ENCODE measurements at places on chromosomes 2 and 18.

DNA sequence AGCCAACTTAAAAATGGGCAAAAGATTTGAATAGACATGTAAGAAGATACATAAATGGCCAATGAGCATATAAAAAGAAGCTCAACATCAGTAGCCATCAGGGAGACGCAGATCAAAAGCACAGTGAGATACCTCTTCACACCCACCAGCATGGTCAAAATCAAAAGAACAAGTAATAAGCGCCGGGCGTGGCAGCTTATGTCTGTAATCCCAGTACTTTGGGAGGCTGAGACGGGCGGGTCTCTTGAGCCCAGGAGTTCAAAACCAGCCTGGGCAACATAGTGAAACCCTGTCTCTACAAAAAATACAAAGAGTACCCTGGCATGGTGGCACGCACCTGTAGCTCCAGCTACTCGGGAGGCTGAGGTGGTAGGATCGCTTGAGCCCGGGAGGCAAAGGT lies 4.6 kb upstream of the CIB4 start:
- no peak for DNase-seq

DNA sequence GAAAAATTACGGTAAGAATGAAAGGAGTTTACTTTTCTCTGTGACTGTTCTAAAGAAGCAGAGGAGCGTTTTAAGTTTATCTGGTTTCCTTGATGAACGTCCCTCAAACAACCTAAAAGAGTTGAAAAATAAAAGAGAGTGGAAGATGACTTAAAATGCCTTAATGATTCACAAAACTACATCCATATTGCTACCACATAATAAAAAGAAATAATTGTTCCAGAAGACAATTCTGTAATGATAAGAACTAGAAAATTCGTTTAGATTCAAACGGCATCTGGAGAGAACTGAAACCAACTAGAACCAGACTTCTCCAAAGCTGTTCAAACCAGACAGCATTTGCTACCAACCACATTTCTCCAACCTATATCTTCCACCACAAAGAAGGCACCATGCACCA lies 68.1 kb downstream of the TEKT4 start:
- no peak for DNase-seq

DNA sequence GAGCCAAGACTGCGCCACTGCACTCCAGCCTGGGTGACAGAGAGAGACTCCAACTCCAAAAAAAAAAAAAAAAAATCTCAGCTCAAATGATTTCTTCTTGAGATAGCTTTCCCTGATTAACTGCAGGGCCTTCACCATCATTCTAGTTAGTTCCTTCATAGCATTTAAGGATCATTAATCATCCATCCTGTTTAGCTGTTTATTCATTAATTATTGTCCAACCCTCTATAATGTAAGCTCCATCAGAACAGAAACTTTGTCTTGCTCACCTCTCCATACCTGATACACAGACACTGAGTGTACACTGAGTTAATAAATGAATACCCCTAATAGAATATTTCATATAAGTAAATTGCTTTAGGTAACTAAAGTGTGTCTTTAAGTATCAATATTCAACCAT lies 42.2 kb upstream of the ENOSF1 start:
- no peak for DNase-seq

DNA sequence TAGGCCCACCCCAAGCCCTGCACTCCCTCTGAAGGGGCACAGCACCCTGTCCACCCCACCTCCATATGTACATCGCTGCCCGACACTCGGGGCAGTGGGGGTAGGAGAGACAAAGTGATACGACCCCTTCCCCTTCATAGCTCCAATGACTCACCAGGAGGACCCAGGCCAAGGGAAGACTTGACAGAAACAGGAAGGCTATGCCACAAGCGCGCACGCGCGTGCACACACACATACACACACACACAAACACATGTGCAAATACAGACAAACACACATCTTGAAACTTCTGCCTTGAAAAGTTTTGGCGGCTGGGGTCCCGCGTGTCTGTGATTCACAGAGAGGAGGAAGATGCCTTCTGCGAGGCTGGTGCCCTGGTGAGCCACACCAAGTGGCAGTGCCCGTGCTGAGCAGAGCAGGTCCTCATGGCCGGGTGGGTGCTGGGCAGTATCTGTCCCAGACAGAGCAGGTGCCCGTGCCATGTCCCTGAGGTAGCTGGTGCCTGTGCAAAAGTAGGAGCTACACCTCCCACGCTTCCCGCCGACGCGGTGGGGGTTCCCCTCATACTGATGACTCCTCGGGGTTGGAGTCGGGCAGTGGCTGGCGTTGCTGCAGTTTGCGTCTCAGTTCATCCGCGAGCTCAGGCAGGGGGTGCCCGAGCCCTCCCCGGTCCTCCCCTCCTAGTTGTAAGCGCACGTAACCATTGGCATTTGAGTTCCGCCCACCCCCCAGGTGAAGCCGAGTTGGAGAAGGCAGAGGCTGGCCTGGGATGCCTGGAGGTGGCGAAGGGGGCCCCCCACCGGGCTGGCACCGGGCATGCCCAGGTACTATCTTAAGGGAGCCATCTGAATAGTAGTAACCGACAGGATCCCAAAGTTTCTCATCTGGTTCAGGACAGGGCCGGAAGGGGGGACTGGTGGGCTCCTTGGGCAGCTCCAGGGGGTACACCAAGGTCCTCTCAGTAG lies 2.5 kb upstream of the ANKRD39 start:
- DNase-seq, result no peak

DNA sequence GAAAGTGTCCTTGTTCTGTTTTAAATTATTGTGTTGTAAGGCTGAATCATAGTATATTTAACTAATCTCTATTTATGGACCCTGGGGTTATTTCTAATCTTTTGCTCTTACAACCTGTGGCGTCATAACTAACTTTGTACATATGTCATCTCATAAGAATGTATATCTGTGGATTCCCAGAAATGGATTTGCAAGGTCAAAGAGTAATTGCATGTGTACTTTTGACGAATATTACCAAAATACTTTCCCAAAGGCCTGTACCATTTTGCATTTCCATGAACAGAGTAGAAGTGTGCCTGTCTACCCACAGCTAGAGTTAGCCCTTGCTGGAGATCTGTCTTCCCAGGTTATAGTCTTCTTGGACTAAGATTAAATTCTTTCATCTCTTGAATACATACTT lies 42.8 kb downstream of the SEMA4F start:
- no peak for DNase-seq

GRCh38 chr18:9613550-9614400 lies 584 bp downstream of the PPP4R1 start:
- DNase-seq, result no peak

GRCh38 chr2:105644174-105644980 lies 100.3 kb upstream of the NCK2 start:
- DNase-seq, result no peak

Measured in NT2/D1 (cell line).